ENCODE measurements at places on chromosomes 12 and 14.

DNA sequence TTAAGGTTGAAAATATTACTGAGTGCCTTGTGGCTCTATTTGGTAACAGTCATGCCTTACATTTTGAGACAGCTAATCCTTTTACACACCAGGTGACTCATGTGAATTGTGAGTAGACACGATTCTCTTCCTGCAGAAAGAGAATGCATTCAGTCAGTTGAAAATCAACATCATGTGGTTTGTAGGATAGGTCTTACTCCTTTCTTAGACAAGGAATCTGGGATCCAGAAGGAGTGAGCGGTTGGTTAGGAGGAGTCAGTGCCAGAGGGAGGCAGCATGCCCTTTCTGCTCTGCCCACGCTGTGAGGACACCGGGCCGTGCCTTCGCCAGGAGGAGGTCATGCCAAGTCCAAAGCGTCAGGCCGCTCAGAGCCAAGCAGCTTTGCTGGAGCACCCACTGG lies 47.6 kb downstream of the TRAF3 start:
- DNase-seq = no peak

GRCh38 chr14:96922986-96923385 lies 125.8 kb downstream of the VRK1 start:
- DNase-seq = no peak

DNA sequence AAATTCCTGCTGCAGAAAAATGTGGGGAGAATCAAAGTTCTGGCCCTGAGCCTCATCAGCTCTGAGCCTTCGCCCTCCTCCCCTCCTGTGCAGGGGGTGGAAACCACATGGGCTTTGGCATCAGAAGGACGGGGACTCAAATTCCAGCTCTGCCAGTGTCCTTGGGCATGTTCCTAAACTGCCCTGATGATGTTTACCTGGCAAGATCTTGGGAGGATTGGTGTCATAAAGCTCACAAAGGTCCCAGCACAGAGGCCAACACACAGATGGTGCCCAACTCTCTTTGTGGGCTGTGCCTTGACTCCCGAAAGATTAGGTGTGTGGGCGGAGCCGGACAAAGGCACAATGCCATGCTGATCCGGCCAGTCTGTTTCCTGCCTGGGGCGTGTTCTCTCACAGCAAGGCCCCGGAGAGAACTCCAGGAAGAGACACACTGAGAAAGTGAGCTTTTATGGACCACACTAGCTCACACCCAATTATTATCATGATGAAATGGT lies 20.5 kb upstream of the CLMN start:
- DNase-seq = no peak

GRCh38 chr14:100224229-100224866 lies 14.6 kb upstream of the YY1 start:
- no peak for DNase-seq

DNA sequence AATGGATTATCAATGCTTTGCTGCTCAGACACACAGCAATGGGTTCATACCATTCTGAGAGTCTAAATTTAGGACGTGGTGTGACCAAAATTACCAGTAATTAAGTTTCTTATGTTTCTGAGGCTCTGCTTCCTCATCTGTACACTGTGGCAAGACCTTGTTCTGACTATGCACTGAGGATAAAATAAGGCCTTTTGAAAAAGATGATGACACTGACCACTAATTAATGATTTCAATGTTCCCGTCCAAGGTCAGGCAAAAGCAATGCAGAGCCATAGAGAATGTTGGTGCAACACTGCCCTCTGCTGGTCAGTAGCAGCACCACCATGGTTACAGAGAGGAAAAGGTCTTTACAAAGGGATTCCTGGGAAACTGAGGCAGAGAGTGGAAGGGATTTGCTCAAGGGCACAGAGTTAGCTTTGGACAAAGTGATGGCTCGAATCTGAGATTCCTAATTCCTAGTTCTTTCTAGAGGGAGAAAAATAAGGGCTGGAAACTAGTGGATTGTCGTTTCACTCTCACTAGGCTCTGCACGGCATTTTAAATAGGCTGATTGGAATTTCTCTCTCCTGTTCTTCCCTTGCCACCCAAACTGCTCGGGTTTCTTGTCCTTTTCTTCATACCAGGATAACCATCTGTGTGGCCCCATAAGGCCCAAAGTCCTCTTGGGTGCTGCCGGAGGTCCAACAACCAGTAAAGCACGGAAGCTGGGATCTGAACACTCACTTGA lies 22.3 kb upstream of the P2RX7 start:
- DNase-seq = peak; percentile 69

DNA sequence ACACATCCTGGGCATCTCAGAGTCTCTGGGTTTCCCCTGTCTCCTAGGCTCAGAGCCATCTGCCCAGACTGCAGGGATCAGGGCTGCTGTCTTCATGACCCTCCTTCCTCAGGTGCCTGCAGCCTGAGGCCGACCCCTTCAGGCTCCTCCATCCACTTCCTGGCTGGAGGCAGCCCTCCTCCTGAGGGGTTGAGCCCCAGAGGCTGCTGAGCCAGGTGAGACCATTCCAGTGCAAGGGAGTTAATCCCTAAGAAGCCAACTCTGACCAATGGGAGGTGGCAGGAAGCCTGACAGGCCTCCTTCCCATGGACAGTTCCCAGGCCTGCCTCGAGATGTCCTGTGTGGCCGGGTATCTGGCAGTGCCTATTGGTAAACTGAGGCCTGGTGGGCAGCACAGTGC lies 8.4 kb upstream of the PPP4R4 start:
- no peak for DNase-seq

- DNase-seq = peak; percentile 20
Measured at GRCh38 chr12:45655186-45655585, 74.3 kb upstream of the ARID2 start.

DNA sequence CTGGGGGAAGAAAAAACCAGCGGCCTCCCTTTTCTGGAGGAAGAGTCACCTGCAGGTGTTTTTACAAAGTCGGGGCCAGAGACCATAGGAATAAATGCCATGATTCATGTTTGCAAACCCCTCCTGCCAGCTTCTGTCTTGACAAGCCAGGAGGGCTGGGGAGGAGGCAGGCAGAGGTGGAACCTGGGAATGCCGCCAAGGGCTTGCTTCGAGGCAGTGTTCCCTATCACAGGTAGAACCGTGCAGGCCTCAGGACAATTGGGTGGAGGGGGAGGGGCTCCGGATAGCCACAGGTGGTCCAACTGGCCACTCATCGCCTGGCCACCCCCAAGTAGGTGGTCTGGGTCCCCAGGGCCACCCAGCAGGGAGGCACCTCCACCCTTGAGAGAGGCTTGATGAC lies 14.2 kb upstream of the DLK1 start:
- DNase-seq = no peak

DNA sequence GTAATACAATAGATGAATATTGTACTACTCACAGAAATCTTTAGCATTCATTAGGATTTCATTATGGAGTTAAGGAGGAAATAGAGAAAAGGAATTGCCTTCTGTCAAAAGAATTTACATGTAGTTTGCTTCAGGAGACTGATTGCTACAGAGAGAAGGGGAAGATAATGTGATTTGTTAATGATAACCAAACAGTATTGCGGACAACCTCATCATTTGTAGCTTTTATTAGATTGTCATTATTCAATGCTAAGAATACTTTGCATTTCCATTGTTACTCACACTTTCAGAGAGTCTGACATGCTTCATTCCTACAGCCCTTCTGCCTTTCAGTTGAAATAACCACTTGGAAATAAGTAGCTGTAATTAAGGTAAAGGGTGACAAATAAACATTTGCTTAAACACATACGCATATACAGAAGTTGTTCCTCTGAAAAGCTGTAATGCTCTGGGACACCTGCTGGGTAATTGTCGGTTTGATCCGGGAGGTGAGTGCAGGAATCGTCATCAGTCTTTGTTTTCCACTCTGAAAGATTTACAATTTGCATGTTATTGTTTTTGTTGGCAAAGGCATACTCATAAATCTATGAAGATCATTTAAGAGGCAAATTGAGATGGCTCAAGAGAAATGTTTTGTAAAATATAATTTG lies 600.2 kb downstream of the TRHDE start:
- DNase-seq = no peak

- no peak for DNase-seq
Measured at GRCh38 chr12:19055589-19055988, 73.9 kb upstream of the PLEKHA5 start.

DNA sequence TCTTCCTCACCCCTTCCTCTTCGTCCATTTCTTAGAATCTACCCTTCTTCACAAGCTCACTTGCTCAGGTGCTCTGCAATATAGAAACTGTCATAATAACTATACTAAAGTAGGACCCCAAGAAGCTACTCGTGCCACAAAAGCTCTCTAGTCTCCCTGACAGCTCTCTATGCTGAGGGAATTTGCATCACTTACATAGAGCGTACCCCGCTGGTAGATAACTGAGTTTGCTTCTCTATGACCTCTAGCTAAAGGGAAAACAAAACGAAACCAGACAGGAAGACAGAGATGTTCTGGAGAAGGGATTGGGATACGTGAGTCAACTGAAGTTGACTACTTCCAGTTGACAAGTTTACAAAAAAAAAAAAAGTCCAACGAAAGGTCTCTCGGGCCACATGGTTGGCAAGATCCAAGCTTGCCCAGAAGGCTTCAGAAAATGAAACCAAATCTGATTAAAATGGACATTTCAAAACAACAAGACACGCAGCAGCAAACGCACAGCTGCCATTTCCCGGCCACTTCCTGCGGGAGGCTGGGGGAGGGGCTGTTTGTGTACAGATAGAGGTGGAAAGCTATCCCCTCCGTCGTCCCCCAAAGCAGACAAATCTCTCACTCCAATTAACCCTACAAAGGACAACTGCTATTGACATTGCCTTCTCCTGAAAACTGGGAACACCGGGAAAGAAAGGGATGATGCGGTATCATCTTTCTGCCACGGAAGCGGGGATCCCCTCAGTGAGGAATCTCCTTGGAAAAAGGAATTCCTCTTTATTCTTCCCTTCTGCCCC lies 1.3 kb downstream of the BAZ2A start:
- peak; percentile 53 for DNase-seq

GRCh38 chr14:88013750-88014349 lies 8.9 kb downstream of the GPR65 start:
- peak; percentile 71 for DNase-seq

GRCh38 chr12:68189821-68190242 lies 30.3 kb upstream of the IFNG start:
- DNase-seq = no peak

DNA sequence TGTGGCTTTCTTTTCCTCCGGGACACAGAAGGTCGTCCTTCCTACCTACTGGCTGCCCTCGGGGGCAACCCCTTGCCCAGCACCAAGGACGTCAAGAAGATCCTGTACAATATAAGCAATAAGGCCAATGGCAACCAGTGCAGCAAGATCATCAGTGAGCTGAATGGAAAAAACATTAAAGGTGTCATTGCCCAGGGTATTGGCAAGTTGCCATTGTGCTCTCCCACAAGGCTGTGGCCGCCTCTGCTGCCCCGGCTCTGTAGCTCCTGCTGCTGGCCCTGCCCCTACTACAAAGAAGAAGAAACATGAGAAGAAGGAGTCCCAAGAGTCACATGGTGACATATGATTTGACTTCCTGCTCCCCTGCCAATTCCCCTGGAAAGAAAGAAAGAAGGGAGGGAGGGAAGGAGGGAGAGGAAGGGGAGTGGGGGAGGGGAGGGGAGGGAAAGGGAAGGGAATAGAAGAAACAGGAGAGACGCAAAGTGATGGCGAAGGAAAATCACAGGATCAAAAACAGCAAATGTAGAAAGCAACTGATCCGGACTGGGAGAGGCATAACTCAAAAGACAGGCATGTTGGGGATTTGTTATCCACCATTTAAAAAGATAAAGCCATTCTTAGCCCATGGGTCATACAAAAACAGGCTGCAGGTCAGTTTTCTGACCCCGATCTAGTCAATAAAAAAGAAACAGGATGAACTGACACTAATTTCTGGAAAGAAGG lies 61.3 kb upstream of the RESF1 start:
- peak; percentile 21 for DNase-seq

DNA sequence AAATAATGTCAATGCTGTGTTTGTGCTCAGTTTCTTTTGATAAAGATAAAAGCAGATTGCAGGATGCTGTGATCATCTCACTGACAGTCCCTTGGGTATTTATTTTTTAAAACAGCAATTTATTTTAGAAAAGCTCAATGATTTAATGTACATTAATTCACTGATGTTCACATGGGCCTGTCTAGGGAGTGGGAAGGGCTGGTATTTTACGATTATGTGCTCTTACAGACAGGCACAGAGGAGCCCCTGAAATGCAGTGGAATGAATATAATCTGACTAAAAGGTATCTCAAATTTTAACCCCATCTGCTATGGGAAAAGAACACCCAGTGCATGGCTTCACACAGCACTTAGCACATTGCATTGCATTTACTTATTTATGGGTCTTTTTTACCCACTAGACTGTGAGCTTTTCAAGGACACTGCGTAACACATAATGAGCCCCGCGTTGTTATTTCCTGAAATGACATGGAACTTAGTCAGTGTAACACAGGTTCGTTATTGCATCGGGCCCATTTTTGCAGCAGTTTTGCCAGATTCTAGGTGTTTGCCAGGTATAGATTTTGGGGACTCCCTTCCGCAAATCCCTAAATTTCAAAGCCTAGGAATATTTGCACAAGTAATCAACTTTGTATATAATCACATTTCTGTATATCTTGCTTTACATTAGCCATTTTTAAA lies 425.3 kb upstream of the FBXO33 start:
- DNase-seq = no peak

- DNase-seq = peak; percentile 21
Measured at GRCh38 chr12:119354172-119354571, 19.6 kb downstream of the CCDC60 start.

DNA sequence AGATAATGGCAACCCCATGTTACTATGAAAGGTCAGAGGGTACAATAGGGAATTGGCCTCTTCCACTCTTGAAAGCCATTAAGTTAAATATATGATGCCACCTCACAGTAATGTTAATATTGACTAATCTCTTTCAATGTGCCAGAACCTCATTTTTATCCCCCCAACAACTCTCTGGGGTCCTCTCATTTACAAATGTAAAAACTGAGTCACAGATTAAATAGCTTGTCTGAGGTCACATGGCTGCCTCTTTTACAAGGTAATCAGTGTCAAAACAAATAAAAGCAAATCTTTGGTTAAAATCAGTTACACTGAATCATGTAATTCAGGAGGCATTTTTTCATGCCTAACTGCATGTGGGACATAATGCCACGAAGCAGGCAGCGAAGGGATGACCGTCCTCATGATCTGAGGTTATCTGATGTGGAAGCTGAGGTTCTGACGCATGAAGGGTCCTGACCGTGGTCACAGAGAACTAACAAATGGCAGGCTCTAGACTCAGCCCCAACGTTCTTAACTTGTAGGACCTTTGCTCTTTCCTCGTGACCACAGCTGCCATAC lies 78.5 kb downstream of the PTPN21 start:
- no peak for DNase-seq

GRCh38 chr14:104968153-104968527 lies 10.0 kb downstream of the AHNAK2 start:
- no peak for DNase-seq

- peak; percentile 77 for DNase-seq
Measured at GRCh38 chr14:93893661-93894261, 33.4 kb upstream of the FAM181A start.

DNA sequence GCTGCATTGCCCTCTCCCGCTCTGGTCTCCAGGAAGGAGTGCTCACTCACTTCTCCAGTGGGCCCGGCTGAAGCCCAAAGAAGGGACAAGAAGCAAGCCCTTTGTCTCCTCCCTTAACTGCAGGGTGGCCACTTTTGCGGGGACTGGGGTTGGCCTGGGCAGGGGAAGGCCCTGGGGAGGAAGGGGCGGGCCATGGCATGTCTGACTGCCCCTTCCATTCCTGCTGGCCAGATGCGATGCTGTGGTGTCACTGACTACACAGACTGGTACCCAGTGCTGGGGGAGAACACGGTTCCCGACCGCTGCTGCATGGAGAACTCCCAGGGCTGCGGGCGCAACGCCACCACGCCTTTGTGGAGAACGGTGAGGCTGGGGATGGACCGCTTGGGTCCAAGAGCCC lies 203.8 kb downstream of the TSPAN9 start:
- no peak for DNase-seq

- no peak for DNase-seq
Measured at GRCh38 chr14:21022686-21023085, 2.2 kb downstream of the NDRG2 start.

Measured in SK-N-DZ (cell line).